Fibroblast of lung (primary cell): ENCODE measurements at places on chromosomes 3 and 15. TPM values are rescaled to one million over a fixed set of nuclear protein-coding genes. Genes with fewer than 3 reads are reported as not detected.

The NOP10 gene
- total RNA-seq = 151 and 189 TPM in 2 replicates

The HRH1 gene
- 30.6 and 32.6 TPM in 2 replicates for total RNA-seq

The LAMB2 gene
- total RNA-seq = 747 and 1,026 TPM in 2 replicates

The SHC4 gene
- total RNA-seq = 0.77 and 1.5 TPM in 2 replicates

The APBA2 gene
- 18.2 and 20.3 TPM in 2 replicates for total RNA-seq

The ENTPD3 gene
- under 0.01 TPM in 1 of 2 replicates, not detected in the other for total RNA-seq

DNA sequence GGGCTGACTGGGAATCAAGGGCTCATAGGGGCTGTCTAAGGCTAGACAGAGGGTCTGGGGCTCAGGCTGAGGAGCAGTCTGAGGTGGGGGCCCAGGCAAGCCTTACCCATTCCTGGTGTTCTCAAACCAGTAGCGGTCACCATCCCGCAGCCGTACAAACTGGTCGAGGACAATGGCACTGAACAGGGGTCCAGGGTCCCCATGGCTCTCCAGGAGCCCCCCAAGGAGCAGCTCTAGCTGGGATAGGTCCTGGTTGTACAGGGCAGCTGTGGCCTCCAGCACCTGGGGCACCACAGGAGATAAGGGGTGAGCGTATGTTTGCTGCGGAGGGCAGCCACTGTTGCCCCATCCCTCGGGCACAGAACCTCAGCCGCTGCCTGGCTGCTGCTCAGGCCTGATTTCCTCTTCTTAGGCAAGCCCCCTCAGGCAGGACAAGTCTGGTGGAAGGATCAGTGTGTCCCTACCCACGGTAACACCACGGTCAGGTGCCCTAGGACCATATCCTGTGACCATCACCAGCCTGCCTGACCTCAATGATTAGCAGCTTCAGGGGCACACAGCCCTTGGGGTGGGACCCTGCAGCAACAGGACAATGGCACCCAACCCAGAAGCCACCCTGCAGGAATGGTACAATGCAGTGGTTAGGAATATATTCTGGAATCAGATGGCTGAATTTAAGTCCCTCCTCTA lies 5.9 kb downstream of the DUOX2 start:
- no peak overlapping the region for H3K27ac ChIP-seq
- H3K36me3 ChIP-seq = no peaks in the 10 kb centered on the region
- DNase-seq = no peak
- H3K4me1 ChIP-seq = no peaks in the 10 kb centered on the region
- H3K27me3 ChIP-seq = peaks cover 32% of the 10 kb centered on the region
- H3K4me3 ChIP-seq = no peak overlapping the region

- no peaks in the 10 kb centered on the region for H3K36me3 ChIP-seq
- no peak overlapping the region for H3K27ac ChIP-seq
- peaks cover 3% of the 10 kb centered on the region for H3K4me1 ChIP-seq
- no peak for DNase-seq
- no peaks in the 10 kb centered on the region for H3K27me3 ChIP-seq
- H3K4me3 ChIP-seq = no peak overlapping the region
Measured at GRCh38 chr15:79939399-79939798, 31.6 kb downstream of the BCL2A1 start.

- peaks cover 2% of the 10 kb centered on the region for H3K4me1 ChIP-seq
- DNase-seq = peak; percentile 92
- H3K27ac ChIP-seq = no peak overlapping the region
- H3K36me3 ChIP-seq = no peaks in the 10 kb centered on the region
Measured at GRCh38 chr3:53109190-53109589, 21.0 kb downstream of the RFT1 start.

DNA sequence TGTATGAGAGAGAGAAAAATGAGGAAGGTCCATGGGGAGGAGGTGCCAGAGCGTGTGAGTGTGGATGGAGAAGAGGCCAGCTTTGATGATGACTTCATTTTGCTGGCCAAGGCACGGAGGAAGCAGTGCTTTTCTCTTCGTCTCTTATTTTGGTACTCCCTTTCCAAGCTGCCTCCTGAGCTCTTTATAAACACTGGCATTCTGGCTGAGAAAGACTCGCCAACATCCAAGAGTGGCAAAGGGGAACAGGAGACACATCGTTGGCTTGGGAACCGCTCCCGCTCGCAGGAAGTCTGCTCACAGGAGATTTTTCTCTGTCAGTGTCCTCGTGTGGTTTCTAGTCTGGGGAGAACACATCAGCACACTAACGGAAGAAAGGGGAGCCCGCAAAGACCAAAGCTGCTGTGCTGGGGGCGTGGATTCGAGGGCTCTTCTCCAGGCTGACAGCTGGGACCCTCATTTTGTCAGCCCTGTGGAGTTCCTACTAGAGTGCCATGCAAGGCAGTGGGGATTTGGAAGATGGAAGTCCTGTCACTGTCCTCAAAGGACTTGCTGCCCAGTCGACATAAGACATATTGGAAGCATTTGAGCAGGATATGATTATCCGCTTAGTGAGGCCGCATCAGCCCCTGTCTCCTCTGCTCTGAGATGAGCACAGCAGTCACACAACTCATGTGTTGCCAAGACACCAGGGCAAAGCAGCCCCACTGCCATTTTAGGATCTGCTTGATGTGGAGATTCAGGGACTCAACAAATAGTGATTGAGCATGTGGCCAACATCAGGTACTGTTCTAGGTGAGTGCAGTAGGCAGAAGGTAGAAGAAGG lies 8.0 kb upstream of the SEMA4B start:
- no peak overlapping the region for H3K27ac ChIP-seq

DNA sequence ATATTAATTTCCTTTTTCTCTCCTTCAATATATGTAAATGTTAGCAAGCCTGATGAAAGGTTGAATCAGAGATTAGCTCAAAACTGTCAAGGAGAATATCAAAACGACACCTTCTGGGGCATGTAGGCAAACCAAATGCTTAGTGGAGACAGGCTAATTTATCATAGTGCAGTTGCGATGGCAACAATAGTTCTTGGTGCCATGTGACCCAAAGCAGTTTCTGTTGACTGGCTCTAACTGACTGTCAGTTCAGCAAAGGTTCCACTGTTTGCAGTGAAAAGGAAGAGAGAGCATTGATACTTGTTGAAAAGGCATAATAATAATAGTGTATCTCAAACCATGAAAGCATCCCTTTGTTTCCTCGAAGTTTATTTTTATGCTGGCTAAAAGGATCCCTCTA lies 513.9 kb downstream of the NLGN1 start:
- DNase-seq = peak; percentile 59
- no peak overlapping the region for H3K27ac ChIP-seq
- H3K4me1 ChIP-seq = no peaks in the 10 kb centered on the region
- H3K27me3 ChIP-seq = no peaks in the 10 kb centered on the region

DNA sequence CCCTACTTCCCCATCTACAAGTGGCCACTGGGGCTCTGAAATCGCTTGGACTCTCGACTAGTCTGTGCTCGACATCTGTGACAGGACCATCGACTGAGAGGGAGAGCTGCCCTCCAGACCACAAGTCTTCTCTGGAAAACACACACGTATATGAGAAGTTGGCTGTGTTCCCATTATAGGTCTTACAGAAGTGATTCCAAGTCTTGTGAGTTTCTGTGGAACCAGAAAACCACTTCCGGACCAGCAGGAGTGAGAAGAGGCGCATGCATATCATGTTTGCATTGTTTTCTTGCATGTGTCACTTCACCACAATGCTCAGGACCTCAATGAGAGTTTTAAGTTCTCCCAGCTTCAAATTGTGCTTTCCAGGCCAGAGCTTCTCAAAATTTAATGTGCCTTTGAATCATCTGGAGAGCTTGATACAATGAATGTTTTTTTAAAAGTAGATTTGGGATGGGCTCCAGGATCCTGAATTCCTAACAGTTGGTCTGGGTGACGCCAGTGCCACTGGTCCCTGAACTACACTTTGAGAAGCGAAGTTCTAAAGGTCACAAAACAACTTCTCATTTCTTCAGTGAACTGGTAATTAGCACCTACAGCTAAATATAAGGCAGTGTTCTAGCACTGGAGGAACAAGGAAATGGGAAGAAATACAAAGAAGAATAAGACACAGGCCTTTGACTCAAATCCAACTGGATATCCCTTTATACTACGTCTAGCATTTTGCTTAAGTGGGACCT lies 15.7 kb downstream of the LIPC start:
- H3K27me3 ChIP-seq = no peaks in the 10 kb centered on the region
- peak; percentile 96 for DNase-seq
- peaks cover 8% of the 10 kb centered on the region for H3K4me1 ChIP-seq
- H3K27ac ChIP-seq = no peak overlapping the region
- H3K36me3 ChIP-seq = no peaks in the 10 kb centered on the region
- H3K4me3 ChIP-seq = no peak overlapping the region

- H3K4me3 ChIP-seq = no peak overlapping the region
- no peaks in the 10 kb centered on the region for H3K36me3 ChIP-seq
- H3K27ac ChIP-seq = no peak overlapping the region
- H3K4me1 ChIP-seq = no peaks in the 10 kb centered on the region
- H3K27me3 ChIP-seq = no peaks in the 10 kb centered on the region
- no peak for DNase-seq
Measured at GRCh38 chr3:138297059-138297607, 32.5 kb downstream of the NME9 start.

DNA sequence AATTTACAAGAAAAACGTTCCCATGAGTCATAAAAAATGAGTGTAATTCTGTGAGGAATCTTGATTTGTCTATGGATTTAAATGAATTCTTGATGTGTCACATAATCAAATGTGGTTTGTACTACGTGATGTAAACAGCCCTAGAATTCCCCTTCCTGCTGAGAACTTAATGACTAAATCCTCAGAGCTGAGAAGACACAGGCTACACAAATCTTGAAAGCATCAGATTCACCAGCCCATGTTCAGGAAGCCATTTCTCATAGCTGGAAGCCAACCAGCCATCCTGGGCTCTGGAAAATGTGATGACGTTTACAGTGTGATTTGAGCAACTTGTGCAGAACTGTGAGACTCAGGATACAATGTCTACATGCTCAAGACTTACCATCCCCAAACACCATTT lies 193.7 kb upstream of the MME start:
- H3K4me3 ChIP-seq = no peak overlapping the region
- peaks cover 7% of the 10 kb centered on the region for H3K4me1 ChIP-seq
- H3K27ac ChIP-seq = peak overlapping the region; percentile 84
- no peaks in the 10 kb centered on the region for H3K36me3 ChIP-seq
- DNase-seq = peak; percentile 97

DNA sequence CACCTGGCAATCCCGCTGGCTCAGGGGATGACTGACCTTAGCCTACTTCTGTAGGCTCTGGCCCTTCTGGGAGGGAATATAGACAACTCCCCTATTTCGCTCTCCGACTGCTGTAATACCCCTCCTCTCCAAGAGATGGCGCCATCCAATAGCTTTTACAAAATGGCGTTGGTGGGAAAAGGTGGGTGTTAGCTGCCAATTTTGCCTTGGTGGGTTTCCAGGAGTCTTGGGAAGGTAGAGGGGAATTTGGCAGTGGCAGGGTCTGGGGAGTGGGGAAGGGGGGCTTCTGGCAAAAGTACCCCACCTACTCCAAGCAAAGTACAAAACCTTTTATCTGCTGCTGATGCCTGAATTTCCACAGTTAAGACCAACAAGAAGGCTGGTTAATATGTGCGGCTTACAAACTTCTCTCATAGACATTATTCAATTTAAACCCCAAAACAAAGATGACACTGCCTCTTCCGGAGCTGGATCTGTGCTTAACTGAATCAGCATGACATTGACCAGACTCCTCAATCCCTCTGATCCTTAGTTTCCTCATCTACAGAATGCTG lies 62.1 kb downstream of the RASGRF1 start:
- no peak overlapping the region for H3K4me3 ChIP-seq
- no peaks in the 10 kb centered on the region for H3K27me3 ChIP-seq
- H3K27ac ChIP-seq = no peak overlapping the region
- no peaks in the 10 kb centered on the region for H3K36me3 ChIP-seq
- no peaks in the 10 kb centered on the region for H3K4me1 ChIP-seq
